ENCODE measurements at places on chromosomes 3 and 15.

DNA sequence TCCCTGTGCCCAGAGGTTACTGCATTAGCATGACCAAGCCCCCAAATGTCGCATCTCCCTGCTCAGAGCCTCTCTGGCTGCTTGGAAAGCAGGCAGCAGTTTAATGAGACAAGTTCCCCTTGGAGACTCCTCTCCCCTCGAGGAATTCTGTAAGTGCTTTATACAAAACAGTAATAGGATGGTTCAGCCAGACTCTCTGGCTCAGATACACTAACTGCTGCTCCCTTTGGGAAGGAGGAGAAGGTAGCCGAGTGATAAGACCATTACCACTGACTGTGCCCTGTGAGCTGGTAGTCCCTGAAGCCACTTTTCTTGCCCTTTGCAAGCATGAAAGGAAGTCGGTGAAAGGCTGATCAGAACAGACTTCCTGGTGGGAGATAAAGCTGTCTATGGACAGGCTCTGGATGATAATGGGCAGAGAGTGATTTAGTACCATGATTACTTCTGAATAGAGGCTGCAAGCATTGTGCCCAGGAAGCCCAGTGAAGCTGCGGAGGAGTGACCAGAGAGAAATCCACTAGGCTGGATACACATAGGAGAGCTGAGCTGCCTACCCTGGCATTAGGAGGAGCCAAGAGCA, 100.8 kb downstream of the SEMA6D start:
- DNase-seq: no peak

- DNase-seq: peak; percentile 42
These were observed 50.9 kb downstream of the MYL3 start for GRCh38 chr3:46812237-46812791.

GRCh38 chr3:190302212-190302867, 19.9 kb downstream of the CLDN1 start:
- DNase-seq: no peak

- DNase-seq: no peak
These were observed 110.7 kb upstream of the CNTN4 start for GRCh38 chr3:1987980-1988379.

GRCh38 chr3:62662677-62663076, 212.5 kb downstream of the CADPS start:
- no peak for DNase-seq

DNA sequence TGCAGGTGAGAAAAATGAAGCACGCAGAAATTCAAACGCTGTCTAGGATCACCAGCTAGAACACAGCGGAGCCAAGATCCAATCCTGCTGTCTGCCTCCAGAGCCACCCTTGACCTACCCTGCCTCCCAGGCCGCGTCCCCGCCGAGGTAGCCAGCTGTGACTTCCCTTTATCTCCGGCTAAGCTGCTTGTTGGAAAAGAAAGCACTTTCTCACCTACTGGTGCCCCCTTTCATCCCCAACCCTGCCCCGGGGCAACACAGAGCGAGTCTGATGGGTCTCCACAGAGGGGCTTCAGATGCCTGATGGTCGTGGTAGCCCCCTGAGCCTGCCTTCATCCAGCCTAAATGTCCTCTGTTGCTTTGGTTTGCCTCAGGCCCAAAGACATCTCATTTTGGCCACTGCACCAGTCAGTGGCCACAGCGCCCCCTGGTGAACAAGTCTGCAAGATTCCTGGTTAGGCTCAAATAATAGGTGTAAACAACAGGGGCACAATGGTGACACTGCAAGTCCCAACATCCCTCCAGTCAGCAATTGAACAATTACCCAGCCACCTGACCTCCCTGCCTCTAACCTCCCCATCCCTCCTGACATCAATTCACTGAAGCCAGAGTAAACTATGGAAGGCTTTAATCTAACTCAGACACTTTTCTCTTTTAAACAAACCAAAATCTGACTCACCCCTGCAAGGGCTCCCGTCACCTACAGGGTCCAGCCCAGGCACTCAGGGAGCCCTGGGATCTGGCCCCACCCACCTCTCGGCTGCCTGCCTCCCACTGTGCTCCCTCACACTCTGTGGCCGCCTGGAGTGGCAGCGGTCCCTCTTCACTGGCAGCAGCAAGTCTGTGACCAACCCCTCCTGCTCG, 27.3 kb upstream of the BCL2L10 start:
- no peak for DNase-seq

DNA sequence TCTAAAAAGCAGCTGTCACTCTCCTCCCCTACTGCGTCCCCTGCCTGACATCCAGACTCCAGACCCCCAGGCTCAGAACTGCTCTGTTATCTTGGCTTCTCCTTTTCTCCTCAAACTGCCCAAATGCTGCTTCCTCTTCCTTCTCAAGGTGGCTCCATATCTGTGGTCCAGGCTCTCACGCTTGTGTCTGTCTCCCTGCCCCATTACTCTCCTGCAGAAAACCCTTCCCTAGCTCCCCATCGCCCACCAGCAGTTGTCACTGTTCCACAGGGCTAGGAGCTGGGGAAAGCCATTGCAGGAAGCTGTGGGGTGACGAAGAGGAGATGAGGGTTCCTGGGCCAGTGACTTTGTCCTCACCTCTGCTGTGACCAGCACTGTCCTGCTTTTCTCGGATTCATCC, 30.7 kb upstream of the CGNL1 start:
- DNase-seq: no peak

GRCh38 chr3:179324270-179324754, 1.5 kb downstream of the ZNF639 start:
- DNase-seq: no peak

GRCh38 chr3:138923531-138923994, 23.4 kb downstream of the FOXL2 start:
- peak; percentile 49 for DNase-seq

- DNase-seq: no peak
These were observed 6.9 kb upstream of the CFAP20DC start for GRCh38 chr3:59056706-59057105.

GRCh38 chr3:19711160-19711782, 222.7 kb downstream of the EFHB start:
- DNase-seq: no peak

DNA sequence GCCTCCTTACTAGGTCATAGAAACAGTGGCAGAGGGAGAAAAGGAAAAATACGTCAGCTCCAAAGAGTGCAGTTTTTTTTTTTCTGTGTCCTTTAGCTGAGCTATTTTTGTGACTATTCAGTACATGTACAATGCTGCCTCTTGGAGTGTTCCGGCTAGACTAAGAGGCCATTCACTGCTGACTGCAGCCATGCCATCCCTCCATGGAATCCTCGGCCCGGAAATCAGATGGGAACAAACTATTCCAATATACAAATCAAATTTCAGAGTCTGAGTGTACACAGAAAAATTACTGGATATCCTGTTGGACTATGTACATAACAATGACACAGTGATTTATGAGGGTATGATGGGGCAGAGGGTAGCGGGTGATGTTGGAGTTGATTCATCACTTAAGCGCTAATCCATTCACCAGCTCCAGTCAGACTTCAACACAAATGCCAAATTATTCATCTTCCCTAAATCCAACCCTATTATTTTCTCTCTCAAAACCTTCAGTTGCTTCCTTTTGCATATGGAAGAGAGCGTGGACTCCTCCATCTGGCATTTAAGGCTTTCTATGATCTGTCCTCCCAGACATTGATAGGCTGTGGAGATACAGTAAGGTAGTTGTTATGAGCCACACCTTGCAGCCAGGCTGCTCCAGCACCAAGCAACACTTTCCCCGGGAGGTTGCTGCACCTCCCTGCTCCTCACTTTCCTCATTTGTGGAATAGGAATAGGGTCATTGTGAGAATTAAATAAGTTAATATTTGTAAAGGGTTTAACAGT, 109.1 kb downstream of the LPP start:
- DNase-seq: no peak

DNA sequence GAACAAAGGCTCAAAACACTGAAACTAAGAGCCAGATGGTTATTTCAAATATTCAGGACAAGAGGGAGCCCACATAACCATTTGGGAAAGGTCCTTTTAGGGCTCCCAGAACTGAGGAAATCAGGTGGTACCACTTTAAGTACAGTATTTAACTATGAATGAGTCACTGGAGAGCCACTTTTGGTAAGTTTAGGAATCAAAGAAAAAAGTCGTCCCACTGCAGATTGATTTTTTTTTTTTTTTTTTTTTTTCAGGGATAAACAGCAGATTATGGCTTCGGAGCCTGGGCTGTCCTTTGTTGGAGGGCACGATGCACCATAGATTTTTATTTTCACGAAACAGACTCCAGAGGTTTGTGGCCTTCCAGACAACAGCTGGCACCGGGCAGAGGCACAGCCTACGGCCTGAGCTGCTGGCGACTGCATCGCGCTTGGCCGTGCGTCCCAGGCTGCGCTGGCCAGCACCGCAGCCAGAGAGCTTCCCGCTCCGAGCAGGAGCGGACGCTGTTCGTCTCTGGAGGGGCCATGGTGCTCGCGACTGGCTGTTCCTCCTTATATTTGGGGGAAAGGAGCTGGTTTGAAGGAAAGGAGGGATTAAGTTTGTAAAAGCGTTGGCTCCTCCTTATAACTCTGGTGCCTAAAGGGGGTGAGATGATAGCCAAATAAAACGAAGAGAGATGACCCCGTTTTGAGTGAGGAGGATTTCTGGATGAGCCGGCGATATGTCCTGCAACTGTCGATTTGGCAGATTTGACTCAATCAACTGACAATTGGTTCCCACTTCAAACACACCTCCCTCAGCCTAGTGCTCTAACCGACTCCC, 152.9 kb upstream of the GOLIM4 start:
- no peak for DNase-seq

- DNase-seq: no peak
These were observed 45.5 kb downstream of the PPM1L start for GRCh38 chr3:160801386-160802118.

- no peak for DNase-seq
These were observed 11.7 kb downstream of the CHDH start for GRCh38 chr3:53834429-53835095.

DNA sequence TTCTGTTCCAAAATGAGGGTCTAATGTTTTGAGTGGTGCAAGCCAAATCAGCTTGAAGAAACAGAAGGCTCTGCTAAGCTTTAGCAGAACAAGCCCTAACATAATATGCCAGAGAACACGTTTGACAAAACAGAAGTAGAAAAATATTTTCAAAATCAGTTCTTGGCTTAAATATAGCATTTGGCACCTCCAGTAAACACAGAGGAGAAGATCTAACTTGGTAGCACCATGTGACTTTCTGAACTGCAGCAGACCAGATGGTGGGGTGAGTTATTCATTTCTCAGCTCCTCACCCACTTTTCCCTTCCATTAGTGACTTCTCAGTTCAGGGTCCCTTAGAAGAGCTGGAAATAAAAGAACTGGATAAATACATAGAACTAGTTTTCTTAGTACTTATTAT, 395.8 kb downstream of the MAGI1 start:
- no peak for DNase-seq

- DNase-seq: no peak
These were observed 12.7 kb upstream of the GHRL start for GRCh38 chr3:10305331-10305902.

- DNase-seq: no peak
These were observed 29.8 kb upstream of the FURIN start for GRCh38 chr15:90838544-90838943.

- no peak for DNase-seq
These were observed 399.6 kb downstream of the PTPRG start for GRCh38 chr3:61960976-61961375.

DNA sequence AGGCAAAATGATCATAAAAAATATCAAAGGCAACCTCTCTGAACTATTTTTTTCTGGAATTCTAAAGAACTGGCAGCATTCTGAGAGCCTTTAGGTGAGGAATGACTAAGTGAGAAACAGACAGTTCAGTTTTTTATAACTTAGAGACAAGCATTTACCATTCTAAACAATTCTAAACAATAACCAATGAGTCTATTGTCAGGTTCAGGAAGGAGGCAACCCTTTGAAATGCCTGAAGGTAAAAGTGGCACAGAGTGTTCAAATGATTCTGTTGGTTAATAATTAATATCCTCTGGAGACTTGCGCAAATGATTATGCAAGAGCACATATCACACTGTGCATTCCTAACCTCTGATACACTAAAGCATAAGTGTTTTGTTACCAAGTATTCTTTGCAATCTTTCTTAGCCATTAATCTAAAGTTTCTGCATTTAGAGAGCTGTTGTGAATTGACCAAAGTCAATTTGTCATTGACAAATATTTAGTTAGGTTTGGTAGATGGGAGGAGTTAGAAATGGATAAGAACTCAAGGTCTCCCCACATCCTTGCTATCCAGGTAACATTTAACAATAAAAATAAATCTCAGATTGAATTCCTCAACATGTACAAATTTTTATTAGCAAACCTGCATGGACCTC, 9.2 kb upstream of the TGFBR2 start:
- no peak for DNase-seq

DNA sequence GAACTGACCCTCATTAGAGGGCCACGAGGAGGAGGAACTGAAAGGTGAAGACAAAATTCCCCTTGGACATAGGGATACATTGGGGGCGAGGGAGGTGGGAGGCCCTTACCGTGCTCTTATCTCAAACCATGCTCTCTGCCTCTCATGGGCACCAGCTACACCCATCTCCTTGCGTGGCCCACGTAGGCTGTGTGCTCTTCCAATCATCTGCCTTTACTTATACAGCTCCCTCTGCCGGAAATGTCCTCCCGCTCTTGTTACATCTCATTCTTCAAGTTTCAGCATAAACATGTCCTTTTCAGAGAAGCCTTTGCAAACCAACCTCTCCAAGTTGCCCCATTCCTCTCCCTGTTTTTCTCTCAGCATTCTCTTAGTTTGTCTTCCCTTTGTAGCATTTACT, 307.8 kb upstream of the PROK2 start:
- no peak for DNase-seq

DNA sequence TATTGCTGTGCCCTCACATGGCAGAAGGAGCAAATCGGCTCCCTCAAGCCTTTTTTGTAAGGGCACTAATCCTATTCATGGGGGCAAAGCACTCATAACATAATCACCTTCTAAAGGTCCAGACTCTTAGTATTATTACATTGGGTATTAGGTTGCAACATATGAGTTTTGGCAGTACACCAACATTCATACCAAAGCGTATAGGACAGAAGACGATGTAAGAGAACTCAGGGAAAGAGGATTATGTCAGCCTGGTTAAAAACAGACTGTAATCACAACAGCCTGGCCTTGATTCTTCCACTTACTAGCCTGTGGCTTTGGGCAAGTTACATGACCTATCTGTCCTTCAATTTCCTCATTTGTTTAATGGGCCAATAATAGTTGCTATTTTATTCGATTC, 828.5 kb upstream of the NECTIN3 start:
- no peak for DNase-seq

- no peak for DNase-seq
These were observed 157.5 kb downstream of the PDZRN3 start for GRCh38 chr3:73467211-73467610.

GRCh38 chr3:157065201-157065600, 94.7 kb downstream of the CCNL1 start:
- DNase-seq: no peak

DNA sequence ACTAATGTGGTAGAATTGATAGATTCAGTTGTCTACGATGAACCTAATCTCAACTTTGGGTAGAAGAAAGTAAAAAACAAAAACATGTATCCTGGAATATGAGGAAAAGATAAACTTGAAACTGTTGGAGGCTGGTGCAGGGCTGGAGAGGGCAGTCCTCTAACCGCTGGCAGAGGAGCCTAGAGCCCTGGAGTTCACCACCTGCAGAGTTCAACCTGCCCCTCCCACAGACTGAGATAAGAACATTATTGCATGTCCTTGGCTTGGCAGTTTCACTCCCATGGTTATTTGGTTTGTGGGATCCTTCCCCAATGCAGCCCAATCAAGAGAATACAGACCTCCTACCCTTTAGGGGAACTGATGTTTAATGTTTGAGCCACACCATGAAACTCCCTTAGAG, 53.2 kb upstream of the GATM start:
- DNase-seq: no peak

All from DMS79 (cell line).